Heart right ventricle (tissue), 16 donors: ENCODE measurements at places on chromosomes 3 and 15. TPM values are rescaled to one million over a fixed set of nuclear protein-coding genes. Genes with fewer than 3 reads are reported as not detected.

- DNase-seq, result no peak
These were observed 91.8 kb upstream of the CGNL1 start for GRCh38 chr15:57284535-57284934.

- peak; percentile 19 for DNase-seq
These were observed 154.4 kb upstream of the SGO1 start for GRCh38 chr3:20340324-20340928.

Gene CLASP2
- total RNA-seq, result 107 TPM

GRCh38 chr3:4980229-4981203 lies 1.3 kb downstream of the BHLHE40 start:
- DNase-seq, result peak; percentile 96

DNA sequence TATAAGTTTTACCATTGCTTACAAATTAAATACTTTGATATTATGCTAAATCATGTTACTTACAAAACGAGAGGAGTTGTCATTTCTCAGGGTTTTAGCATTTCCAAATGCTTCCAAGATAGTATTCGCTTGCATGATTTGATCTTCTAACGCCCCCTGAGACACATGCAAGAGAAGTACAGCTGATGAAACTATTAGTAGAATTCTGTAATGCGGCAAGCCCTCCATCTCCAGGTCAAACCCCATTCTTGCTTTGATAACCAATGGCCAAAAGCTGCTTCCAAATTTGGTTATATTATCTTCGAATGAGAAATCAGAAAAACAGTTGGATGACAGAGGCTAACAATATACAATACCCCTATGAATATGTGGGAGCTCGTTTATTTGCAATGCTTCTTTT lies 14.7 kb downstream of the MYH15 start:
- DNase-seq, result no peak

Gene SSUH2
- total RNA-seq, result 2.6 TPM

Gene SPTSSB
- total RNA-seq, result not detected

DNA sequence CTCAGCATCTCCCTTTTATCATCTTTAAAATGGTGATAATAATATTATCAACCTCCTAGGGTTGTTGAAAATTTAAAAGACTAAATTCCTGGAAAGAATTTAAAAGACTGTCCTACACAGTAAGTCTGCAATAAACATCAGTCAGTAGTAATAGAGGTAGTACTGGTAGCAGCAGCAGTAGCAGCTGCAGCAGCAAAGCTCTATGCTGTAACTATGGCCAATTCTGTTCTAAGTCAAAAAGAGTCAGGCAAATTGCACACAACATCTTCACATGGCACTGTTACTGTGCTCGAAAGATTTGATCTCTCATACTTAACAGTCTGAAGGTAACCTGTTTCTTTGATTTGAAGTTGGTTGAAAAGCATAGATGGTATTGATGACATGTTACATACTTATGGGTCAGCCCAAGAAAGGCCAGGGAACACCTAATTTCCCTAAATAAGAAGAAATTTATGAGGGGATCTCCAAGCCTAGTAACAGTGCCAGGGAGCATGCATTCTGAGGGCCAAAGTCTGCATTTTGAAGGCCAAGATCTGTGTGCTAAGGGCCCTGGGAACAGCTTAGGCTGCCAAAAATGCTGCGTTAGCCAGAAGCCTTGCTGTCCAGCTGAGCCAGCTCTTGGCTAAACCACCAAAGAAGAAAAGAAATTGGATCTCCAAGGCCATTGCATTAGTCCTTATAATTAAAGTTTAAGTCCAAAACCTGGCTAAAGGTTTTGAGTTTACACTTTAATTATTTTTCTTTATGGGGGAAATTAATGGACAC lies 68.2 kb downstream of the SIDT1 start:
- DNase-seq, result no peak

DNA sequence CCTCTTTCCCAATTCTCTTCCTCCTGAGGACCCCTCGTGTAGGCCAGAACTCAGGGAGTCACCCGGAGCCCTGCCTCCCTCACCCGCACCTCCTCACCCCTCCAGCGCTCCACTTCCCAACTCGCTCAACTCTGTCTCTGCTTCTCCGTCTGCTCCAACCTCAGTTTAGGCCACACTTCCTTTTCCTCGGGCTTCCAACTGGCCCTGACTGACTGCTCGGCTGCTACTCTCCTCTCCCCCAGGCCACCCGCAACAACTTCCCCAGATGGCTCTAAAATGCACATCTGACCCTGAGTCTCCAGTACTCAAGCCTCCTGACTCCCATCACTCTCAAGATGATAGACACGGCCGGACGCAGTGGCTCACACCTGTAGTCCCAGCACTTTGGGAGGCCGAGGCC lies 23.6 kb downstream of the TMEM44 start:
- no peak for DNase-seq

Gene CPNE4
- 22.1 TPM for total RNA-seq

Gene THPO
- total RNA-seq, result 0.37 TPM
